ENCODE measurements at places on chromosomes 7 and 10.

DNA sequence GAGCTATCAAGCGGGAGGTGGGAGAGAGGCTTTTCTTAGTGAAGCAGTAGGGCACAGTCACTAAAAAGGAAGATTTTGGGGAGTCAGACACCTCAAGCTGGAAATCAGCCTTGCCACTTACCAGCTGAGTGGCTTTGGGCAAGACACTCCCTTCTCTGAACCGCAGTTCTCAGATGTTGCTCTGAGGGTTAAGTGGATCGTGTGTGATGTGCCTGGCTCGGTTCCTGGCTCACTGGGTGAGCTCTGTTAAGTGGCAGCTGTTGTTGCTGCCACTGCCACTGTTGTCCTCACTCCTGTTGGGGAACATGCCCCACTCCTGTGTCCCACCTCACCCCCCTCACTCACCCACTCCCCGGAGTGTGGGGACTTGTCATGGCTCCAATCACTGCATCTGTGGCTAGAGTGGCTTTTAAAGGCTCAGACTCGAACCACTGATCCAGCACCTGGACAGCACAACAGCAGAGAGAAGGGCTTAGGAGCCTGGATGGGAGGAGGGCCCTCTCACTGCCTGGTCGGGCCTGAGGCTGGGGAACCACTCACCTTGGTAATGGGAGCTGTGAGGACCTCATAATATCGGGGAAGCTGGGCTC, 20.0 kb downstream of the PYROXD2 start:
- no peak for DNase-seq

DNA sequence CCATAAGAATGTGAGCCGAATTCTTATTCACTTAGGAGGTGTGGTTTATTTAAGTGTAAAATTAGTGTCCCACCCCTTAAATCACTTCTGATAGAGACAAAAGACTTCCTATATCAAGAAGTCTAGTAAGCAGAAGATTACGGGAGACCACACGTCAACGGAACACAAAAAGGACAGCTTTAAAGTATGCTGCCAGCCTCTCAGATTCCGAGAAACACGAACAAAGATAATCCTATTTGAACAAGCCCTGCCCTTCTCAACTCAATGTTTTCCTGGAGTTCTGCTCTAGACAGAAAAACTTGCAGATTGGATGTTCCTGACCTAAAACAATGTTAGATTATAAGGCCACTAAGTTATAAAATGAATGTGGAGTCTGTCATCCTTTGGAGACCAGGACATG, 4.9 kb upstream of the MCU start:
- no peak for DNase-seq

- no peak for DNase-seq
Measured at GRCh38 chr7:96315125-96315512, 6.8 kb downstream of the SLC25A13 start.

- DNase-seq: no peak
Measured at GRCh38 chr10:117533507-117534281, 8.9 kb upstream of the EMX2 start.

DNA sequence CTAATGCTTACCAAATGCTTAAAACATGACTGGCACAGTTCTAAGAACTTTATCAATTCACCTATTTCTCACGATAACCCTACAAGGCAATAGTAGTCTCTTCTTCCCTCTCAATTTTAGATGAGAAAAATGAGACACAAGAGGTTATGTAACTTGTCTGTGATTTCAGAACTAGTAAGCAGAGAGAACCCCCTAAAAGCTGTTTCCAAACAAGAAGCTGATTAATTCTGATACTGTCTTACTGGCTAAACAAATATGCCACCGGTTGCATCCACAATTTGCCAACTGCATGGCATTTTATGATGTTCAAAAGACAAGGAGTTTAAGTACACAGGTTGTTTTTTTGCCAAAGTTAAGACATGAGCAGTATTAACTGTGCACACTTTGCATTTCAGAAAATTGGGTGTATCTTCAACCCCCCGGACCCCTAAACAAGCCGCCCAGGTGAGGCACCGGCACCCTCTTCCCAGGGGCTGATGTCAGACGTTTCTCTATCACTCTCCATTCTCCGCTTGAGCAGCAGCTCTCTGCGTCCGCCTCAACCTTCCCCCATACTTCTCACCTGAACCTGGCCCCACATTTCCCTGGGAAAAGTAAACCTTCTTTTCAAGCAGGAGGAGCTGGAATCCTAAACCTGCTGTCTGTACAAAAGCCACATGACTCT, 21.7 kb downstream of the RSU1 start:
- no peak for DNase-seq

GRCh38 chr10:34815185-34816084, at the start of gene PARD3:
Gene PARD3 (minus strand): TSS chr10:34815296. CDS start chr10:34814995, 301 bp downstream.
- DNase-seq: no peak
